H1 (cell line): ENCODE measurements at places on chromosomes 3 and 15. TPM values are rescaled to one million over a fixed set of nuclear protein-coding genes. Genes with fewer than 3 reads are reported as not detected.

DNA sequence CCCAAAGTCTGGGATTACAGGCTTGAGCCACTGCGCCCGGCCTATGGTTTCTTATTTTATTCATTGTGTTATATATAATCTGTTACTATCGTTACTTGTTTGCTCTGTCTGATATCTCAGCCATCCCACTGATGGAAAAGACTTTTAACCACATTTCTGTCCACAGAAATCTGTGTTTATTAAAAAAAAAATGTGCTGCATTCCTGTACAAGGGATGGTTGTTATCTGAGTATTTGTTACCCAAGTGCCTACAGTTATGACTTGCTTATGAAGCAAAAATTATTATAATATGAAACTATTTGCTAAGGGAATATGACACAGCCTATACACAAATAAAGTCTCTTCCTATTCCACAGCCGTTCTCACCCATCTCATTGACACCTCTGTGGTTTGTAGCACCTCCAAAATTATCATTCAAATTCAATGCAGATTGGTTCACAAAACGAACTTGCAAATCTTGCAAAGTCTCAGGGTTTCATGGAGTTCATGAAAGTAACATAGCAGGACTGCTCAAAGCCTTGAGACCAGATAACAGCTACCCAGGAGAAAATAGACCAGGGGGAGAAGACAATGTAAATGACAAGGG lies 47.4 kb upstream of the UBE2E1 start:
- no peak for DNase-seq

- no peak for DNase-seq
Measured at GRCh38 chr3:190017521-190018288, 103.0 kb downstream of the P3H2 start.

GRCh38 chr3:50436114-50436674 lies 67.2 kb downstream of the CACNA2D2 start:
- peak; percentile 95 for DNase-seq

DNA sequence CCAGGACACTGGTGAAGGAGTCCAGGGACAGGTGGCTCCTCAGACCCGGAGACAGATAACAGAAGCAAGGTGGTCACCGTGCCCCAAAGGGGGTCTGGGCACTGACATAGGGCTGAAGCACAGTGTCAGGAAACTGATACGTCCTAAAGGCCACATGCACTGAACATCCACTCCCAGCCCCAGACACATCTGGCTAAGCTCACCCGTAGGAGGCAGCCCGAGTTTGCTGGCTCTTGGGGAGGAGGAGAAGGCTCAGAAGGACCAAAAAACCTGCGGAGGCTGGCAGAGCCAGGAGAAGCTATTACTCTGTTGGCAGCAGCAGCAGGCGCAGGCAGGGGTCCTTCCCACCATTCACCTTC lies 1.2 kb downstream of the CACNA2D2 start:
- DNase-seq, result no peak

DNA sequence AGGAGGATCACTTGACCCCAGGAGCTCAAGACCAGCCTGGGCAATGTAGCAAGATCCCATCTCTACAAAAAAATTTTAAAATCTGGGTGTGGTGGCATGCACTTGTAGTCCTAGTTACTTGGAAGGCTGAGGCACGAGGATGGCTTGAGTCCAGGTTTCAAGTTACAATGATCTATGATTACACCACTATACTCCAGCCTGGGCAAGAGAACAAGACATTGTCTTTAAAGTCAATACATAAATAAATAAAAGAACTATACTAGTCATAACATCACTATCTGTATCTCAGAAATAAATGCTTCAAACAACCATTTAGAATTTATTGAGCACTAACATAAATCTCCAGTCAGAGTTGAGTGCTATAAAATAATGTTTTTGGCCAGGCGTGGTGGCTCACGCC lies 8.5 kb upstream of the PHLDB2 start:
- no peak for DNase-seq

- DNase-seq, result no peak
Measured at GRCh38 chr3:56974247-56974930, 86.1 kb upstream of the SPATA12 start.

The GATM gene
- 10.0 and 10.2 TPM in 2 replicates for total RNA-seq
